ENCODE measurements at places on chromosomes 2 and 18.

DNA sequence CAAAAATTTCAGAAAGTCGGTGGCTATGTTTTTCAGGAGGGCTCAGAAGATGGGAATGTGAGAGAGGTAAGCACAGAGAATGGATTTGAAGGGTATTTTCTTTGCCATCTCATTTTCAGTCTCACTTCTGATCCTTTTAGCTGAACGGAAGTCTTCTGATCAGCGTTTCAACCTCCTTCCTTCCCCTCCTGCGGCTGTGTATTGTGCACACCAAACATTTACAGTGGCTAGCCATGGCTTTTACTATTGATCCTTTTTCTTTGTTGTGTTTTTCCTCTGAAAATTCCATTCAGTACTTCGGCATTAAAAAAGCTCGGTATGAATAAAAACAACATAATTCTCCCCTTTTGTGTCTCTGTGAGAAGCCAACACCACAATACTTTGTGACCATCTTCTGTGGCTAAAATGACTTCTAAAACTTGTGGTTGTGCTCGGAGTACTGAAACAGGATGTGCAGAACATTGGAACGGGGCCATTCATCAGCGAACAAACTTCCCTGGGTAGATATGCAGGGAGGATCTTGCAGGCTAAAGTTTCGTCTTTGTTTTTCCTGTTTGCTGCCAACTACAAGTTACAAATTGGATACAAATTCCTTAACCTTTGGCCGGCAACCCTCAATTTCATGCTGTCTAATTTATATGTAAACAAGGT lies 260.8 kb upstream of the FAM98A start:
- DNase-seq = no peak

GRCh38 chr2:9809448-9810088 lies 33.7 kb upstream of the TAF1B start:
- DNase-seq = no peak

GRCh38 chr2:241796610-241797138 lies 12.3 kb upstream of the NEU4 start:
- no peak for DNase-seq

DNA sequence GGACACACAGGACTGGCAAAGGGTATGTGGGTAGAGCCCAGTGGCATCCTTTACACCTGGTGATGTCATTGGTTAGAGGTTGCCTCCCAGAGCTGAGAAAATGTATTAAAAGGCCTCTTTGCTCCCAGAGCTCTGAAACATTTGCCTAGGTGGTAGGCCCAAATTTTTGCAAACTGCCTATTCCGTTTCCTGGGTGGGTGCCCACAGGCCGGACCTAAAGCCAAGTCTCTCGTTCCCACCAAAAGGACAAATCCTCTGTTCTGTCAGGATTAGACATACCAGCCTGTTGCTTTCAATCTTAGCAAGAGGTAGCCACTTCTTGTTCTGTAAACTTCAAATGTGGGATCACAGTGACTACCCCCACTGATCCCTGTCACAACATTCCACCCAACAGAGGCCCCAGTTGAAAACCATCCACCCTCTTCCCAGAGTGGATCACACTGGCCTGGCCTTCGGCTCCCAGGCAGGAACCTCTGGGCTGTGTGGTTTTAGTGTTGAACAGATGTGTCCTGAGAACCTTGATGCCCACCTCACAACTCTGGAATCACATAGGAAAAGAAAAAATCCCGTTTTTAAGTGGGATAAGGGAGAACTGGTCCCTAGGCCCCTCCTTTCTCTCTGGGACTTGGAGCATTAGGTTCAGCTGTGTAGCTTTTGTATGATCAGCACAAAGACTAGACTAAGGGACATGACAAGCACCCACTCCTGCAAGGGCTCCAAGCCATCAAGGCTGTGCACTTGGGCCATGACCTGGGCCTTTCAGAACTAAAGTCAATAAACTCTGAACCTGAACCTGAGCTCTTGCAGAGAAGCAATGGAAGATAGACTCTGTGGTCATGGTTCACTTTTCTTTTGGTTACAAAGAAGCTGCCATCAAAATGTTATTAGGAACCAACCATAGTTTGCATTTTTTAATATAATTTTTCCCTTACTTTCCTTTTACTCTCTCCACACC lies 211.3 kb downstream of the CYP26B1 start:
- DNase-seq = no peak

DNA sequence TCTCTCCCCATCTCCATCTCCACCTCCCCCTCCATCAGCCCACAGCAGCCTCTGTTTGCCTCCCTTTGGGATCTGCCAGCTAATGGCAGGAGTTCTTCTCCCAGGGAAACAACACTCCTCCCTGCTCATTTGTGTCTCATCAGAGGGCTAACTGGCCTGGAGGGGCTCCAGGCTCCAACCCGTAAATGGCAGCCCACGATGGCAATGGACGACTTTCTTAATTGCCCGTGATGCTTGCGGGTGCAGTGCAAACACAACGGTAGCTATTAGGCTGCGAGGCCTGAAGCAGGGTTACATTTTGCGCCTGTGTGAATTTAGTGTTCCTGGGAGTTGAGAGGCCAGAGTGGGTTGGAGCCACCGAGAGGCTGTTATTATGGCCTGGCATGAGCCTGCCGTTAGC lies 285.1 kb downstream of the TNS1 start:
- no peak for DNase-seq

DNA sequence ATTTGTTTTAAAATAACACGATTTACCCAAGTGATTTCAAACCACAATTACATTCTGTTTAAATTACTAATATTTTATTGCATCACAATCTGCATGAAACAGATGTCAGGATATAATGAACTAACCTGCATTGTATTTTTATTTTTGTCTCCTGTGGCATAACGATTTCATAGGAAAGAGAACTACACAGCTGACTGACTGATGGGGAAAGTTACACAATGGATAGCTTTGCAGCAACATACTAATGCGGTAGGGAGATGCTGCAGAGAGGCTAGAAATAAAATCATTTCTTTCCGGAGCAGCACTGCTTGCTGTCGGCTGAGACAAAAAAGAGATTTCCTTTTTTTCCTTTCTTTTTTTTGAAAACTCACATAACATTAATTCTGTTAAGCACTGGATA lies 36.9 kb downstream of the SCN1A start:
- no peak for DNase-seq

- no peak for DNase-seq
These were observed 267.8 kb upstream of the EPAS1 start for GRCh38 chr2:46029332-46029811.

- DNase-seq = no peak
These were observed 87.6 kb downstream of the CCBE1 start for GRCh38 chr18:59609654-59610053.

DNA sequence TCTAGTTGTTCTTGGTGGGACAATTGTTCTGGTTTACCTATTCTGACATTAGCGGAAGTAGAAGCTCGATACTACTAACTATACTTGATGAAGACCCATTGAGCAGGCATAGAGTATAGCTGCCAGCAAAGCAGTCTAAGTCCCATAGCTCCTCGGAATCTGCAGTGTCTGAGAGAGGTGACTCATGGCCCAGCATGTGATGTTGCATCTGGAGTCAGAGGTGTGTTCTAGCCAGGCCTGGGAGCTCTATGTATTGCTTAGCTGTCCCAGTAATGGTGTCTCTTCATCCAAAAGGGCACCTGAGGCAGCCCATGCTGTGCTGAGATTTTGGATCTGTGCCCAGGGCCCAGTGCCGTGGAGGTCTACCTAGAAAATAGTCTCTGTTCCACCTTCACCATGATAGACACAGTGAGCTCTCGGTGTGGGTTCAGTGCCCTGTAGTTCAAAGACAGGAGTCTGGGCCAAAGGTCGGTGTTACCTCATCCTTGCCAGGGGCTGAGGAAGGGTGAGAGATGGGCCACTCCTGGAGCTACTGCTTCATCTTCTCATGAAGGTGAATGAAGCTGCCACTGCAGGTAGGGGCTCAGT lies 47.3 kb downstream of the MEX3C start:
- DNase-seq = no peak

DNA sequence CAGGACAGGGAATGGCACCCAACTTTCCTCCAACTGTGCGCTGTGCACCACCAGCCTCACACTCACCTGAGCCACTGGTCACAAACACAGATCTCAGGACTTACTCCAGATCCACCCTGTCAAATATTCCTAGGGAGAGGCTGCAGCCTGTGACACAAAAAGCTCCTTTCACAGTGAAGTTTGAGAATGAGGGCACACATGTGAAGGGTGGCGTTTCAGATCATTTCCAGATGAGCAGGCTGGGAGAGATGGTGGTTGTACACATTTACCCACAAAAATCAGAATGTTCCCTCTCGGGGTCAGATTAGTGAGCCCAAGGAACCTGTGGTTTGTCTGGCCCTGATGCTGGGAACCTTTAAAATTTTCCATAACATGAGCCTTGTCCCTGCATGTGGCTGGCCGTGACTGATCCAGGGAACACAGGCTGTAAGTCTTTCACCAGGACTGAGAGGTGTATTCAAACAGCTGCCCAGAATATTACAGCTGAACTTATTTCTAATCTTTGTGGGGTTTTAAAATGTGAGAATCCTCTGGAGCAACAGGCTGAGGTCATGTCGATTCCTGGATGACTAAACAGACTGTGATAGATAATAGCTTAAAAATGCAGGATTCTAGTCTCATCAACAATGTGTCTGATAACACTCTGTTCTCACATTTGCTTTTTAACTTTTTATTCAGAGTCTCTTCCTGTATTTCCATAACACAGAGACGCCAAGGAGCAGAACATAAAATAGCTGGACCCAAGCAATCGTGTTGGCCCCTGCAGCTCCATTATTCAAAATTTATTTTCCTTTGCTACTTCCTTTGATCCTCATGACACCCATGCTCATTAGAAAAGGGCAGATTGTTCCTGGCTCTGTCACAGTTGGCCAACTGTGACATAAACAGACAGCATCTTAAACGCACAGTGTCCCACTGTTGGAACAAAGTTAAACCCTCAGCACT lies 35.5 kb downstream of the IL1R2 start:
- DNase-seq = no peak

- no peak for DNase-seq
These were observed 286.5 kb upstream of the SYT4 start for GRCh38 chr18:43563780-43564179.

- no peak for DNase-seq
These were observed 123.2 kb downstream of the MMADHC start for GRCh38 chr2:149464396-149464795.

DNA sequence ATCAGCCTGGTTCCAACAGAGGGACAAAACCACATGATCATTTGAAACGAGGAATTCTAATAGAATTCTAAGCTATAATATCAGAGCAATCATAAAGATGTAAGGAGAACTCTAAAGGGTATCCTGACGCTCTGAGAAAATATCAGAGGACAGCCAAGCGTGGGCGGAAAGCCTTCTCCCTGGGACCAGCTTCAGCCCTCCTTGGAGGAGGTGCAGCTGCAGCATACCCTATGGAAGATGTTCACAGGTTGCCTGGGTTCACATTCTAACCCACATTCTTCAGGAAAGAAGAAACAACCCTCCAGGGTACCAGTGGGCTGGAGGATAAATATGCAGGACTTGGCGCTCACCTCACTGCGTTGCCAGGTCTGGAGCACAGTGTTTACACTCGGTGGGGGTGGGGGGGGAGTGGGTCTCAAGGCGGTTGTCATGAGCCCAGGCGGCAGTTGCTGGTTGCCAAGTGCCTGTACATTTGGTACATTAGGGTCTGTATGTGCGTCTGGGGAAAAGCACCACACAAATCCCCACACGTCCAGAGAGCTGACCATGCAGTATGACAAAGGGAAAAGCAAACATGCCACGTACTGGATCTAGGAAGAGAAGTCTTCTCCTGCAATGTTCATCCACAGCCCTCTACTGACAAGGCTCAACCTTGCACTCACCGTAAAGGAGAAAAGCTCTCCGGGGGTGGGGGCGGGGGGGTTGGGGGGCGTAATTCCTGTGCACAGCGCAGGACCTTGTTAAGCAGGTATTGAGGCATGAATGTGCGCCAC lies 80.5 kb downstream of the CDH19 start:
- no peak for DNase-seq

GRCh38 chr2:53217250-53217649 lies 550.4 kb upstream of the CHAC2 start:
- no peak for DNase-seq

DNA sequence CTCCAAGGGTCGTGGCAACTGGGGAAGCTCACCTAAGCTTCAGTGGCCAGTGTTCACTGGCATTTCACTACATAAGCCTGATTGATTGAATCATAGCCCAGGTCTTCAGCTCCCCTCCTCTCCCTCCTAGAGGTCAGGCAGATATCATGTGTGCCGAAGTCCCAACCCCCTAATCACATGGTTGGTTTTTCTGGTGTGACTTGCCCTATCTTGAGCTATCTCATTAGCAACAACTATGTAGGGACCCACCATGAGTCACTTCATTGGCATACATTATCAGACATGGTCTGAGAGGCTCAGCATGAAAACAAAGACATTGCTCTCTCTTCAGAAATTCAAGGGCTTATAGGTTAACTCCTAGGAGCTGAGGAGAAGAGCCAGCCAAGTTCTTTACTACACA lies 76.8 kb downstream of the LYPD1 start:
- DNase-seq = no peak

All from activated CD4-positive, CD25-positive, alpha-beta regulatory T cell treated with anti-CD3 and anti-CD28 coated beads, Interleukin-2, amount 50 U/mL, for 72 hours (primary cell).